Naive B cell (primary cell): ENCODE measurements at places on chromosomes 3 and 15. TPM values are rescaled to one million over a fixed set of nuclear protein-coding genes. Genes with fewer than 3 reads are reported as not detected.
A peak's percentile ranks its signal among the peaks of the same experiment; 100 is the strongest.

DNA sequence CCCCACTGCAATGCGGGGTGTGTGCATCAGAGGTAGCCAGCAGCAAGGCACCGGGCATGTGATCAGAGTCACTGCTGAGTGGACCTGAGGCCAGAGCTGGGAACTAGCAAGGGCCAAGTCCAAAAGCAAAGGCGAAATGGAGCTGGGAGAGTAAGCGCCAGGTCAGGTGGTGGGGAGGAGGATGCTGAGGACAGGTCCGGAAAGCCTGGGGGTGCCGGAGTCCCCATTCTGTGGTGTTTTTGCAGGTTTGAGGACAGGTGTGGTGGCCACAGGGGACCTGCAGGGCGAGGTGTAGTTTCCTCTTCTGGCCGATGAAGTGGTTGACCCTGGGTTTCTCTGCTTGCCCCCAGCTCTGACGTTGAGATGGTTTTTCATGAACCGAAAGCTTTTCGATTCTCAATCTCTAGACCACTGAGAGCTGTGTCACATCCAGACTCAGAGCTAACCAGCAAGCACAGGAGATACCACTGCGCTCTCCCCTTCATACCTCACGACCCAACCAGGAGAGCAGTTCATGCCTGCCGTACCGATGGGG is 35.0 kb upstream of the HES1 start:
- H3K4me3 ChIP-seq = peak overlapping the region; percentile 67
- peak overlapping the region; percentile 99 for H3K27ac ChIP-seq
- peak; percentile 55 for DNase-seq
- H3K36me3 ChIP-seq = no peaks in the 10 kb centered on the region

DNA sequence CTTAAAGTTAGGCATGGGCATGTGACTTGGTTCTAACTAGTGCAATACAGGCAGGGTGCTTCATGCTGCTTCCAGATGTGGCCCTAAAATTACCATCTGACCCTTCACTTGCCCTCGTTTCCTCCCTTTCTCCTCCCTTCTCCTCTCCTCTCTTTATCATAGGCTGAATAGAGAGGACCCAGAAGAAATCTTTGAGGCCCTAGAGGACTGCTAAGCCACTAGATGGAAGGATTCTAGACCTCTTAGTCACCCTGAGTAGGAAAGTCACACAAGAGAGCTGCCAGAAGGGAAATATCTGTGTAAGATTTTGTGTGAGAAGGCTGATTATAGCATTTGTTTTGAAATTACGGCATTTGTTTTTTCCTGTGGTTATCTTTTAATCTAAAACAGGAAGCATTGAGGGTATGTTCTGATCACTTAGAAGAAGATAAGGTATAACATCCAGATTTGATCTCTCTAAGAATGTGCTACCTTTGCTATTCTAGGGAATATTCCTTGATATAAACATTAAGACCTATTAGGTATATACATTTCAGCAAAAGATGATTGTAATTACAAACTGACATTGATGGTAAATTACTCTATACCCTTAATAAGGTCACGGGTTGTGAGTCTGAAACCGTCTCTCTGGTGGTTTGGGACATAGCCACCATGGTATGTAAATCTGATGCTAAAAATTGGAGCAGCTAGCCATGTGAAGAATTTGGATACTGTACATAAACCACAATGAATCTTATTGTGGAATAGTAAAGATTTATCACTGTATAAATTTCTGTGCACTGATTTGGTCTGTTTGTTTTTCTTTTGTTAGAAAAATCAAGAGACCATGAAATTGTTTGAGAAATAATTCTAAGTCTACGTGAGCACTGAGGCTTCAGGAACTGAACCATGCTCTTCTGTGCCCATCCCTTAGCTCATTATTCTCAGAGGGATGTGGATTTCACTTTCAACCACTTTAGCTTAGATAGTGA is 84.1 kb downstream of the TP63 start:
- no peaks in the 10 kb centered on the region for H3K4me1 ChIP-seq
- DNase-seq = no peak
- no peak overlapping the region for H3K27ac ChIP-seq
- H3K27me3 ChIP-seq = no peaks in the 10 kb centered on the region
- H3K36me3 ChIP-seq = no peaks in the 10 kb centered on the region
- no peak overlapping the region for H3K4me3 ChIP-seq

DNA sequence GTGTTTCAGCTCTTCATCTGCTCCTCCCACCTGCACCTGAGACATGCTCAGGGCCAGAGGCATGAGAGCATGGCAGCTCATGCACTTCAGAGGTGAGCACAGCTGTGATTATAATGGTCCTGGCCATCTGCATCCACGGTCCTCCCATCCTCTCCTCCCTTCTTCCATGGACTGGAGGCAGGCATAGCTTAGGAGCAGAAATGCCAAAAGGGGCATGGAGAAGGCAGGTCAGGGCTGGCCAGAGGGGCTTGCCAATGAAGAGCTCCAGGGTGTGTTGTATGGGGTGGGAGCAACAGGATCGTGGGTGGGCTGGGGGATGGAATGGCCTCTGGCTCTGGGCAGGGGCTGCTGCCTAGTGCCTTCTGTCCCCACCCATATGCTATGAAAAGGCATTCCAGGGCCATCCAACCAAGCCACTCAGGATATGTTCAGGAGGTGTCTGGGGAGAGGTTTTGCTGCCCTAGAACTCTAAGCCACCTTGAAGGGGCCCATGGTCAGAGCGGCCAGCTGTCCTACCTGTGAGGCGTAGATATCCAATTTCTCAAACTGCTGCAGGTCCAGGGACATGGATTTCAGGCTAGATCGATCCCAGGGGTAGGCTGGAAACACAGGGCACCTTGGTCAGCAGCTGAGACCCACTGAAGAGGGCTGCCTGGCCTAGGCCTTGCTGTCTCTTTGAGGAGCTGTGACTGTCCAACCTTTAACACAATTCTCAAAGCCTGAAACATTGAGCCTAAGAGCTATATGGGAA is 26.1 kb downstream of the KY start:
- DNase-seq = no peak
- peaks cover 4% of the 10 kb centered on the region for H3K27me3 ChIP-seq
- H3K36me3 ChIP-seq = no peaks in the 10 kb centered on the region
- H3K4me1 ChIP-seq = no peaks in the 10 kb centered on the region

DNA sequence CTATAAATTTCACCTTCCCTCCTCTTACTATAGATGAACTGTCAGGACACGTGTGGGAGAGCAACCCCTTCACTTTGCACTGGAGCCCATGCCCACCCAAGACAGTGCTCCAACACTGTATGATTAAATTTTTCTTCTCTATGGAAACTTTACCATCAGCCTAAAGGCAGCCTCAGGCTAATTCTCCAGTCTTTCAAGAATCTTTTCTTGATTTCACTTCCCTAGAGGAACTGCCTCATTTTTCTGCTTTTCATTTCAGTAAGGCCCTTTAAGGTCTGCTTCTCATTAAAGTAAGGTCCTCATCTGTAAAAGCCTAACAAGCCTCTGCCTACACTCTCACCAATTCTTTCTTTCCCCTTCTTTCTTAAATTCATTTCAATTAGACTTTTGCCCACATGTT is 137.3 kb downstream of the KCNMB2 start:
- no peak overlapping the region for H3K27ac ChIP-seq
- DNase-seq = no peak
- no peaks in the 10 kb centered on the region for H3K4me1 ChIP-seq
- H3K36me3 ChIP-seq = no peaks in the 10 kb centered on the region

DNA sequence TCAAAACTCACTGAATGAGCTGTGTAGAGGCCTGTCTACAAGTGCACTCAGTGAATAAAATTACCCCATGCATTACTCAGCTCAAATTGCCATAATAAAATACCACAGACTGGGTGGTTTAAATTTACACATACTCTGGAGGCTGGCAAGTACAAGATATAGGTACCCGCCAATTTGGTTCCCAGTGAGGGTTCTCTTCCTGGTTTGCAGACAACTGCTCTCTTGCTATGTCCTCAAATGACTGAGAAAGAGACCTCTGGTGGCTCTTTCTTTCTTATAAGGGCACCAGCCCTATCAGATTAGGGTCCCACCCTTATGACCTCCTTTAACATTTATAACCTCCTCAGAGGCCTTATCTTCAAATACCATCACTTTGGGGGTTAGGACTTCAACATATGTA is 237.0 kb downstream of the CPNE4 start:
- no peaks in the 10 kb centered on the region for H3K36me3 ChIP-seq
- H3K4me1 ChIP-seq = peaks cover 2% of the 10 kb centered on the region
- peaks cover 28% of the 10 kb centered on the region for H3K27me3 ChIP-seq
- H3K4me3 ChIP-seq = no peak overlapping the region
- H3K27ac ChIP-seq = no peak overlapping the region
- no peak for DNase-seq

- H3K27me3 ChIP-seq = no peaks in the 10 kb centered on the region
- no peaks in the 10 kb centered on the region for H3K4me1 ChIP-seq
- no peak overlapping the region for H3K4me3 ChIP-seq
- DNase-seq = no peak
Observed at GRCh38 chr3:117255736-117256135, 546.2 kb downstream of the TUSC7 start.

DNA sequence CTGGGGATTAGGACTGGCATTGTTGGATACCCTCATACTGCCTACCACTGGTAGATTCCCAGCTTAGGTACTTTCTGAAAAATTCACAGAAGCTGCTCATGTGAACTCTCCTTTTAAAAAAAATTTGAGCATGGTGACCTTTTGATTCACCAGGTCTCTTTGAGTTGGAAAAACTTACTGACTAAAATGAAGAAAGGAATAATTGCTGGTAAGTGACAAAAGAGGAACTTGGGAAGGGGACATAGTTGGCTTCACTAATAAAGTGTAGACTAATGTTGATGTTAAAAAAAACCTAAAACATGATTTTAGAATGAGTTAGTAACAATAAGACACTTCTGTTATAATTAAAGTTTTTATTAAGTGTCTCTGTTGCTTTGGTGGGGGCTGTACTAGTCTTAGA is 8.6 kb downstream of the VPS8 start:
- no peak overlapping the region for H3K27ac ChIP-seq
- H3K27me3 ChIP-seq = no peaks in the 10 kb centered on the region
- DNase-seq = no peak

GRCh38 chr3:197006860-197007259 is 22.8 kb downstream of the MELTF start:
- H3K27ac ChIP-seq = no peak overlapping the region
- peaks cover 14% of the 10 kb centered on the region for H3K27me3 ChIP-seq
- peaks cover 7% of the 10 kb centered on the region for H3K4me1 ChIP-seq
- H3K36me3 ChIP-seq = no peaks in the 10 kb centered on the region
- no peak for DNase-seq

- no peak for DNase-seq
- H3K27me3 ChIP-seq = peaks cover 6% of the 10 kb centered on the region
- H3K36me3 ChIP-seq = no peaks in the 10 kb centered on the region
- no peak overlapping the region for H3K27ac ChIP-seq
- H3K4me1 ChIP-seq = no peaks in the 10 kb centered on the region
- H3K4me3 ChIP-seq = no peak overlapping the region
Observed at GRCh38 chr15:49810720-49811119, 189.9 kb downstream of the DTWD1 start.

- DNase-seq = no peak
- H3K27ac ChIP-seq = no peak overlapping the region
- H3K27me3 ChIP-seq = no peaks in the 10 kb centered on the region
- peaks cover 3% of the 10 kb centered on the region for H3K36me3 ChIP-seq
- H3K4me3 ChIP-seq = no peak overlapping the region
Observed at GRCh38 chr3:34387826-34388564, 589.6 kb downstream of the PDCD6IP start.

- DNase-seq = peak; percentile 87
- no peaks in the 10 kb centered on the region for H3K27me3 ChIP-seq
- peaks cover 38% of the 10 kb centered on the region for H3K4me1 ChIP-seq
- H3K27ac ChIP-seq = peak within 1 kb of the TSS; percentile 97
- peaks cover 5% of the 10 kb centered on the region for H3K36me3 ChIP-seq
Observed at GRCh38 chr3:194486540-194487288, at the start of gene ATP13A3. ATP13A3 (minus strand) TSS chr3:194487002; CDS start chr3:194462190, 24,812 bp downstream.

GRCh38 chr3:40869013-40869412 is 330.3 kb upstream of the CTNNB1 start:
- H3K4me3 ChIP-seq = no peak overlapping the region
- no peaks in the 10 kb centered on the region for H3K36me3 ChIP-seq
- no peak for DNase-seq
- H3K27me3 ChIP-seq = no peaks in the 10 kb centered on the region

GRCh38 chr3:56042326-56042951 is 425.8 kb downstream of the ERC2 start:
- peaks cover 8% of the 10 kb centered on the region for H3K27me3 ChIP-seq
- no peak overlapping the region for H3K4me3 ChIP-seq
- no peaks in the 10 kb centered on the region for H3K4me1 ChIP-seq
- DNase-seq = no peak

- DNase-seq = no peak
- peak overlapping the region; percentile 97 for H3K4me3 ChIP-seq
- peaks cover 43% of the 10 kb centered on the region for H3K4me1 ChIP-seq
- peak overlapping the region; percentile 90 for H3K27ac ChIP-seq
Observed at GRCh38 chr15:88623061-88623460, 1.9 kb downstream of the AEN start.

GRCh38 chr3:60277361-60277800 is 973.9 kb downstream of the FHIT start:
- H3K4me3 ChIP-seq = no peak overlapping the region
- DNase-seq = no peak
- H3K36me3 ChIP-seq = no peaks in the 10 kb centered on the region

- H3K27me3 ChIP-seq = peaks cover 64% of the 10 kb centered on the region
- no peaks in the 10 kb centered on the region for H3K36me3 ChIP-seq
- DNase-seq = no peak
- H3K4me3 ChIP-seq = peak overlapping the region; percentile 45
- peaks cover 6% of the 10 kb centered on the region for H3K4me1 ChIP-seq
Observed at GRCh38 chr15:70852501-70853317, 1.2 kb downstream of the LARP6 start.

DNA sequence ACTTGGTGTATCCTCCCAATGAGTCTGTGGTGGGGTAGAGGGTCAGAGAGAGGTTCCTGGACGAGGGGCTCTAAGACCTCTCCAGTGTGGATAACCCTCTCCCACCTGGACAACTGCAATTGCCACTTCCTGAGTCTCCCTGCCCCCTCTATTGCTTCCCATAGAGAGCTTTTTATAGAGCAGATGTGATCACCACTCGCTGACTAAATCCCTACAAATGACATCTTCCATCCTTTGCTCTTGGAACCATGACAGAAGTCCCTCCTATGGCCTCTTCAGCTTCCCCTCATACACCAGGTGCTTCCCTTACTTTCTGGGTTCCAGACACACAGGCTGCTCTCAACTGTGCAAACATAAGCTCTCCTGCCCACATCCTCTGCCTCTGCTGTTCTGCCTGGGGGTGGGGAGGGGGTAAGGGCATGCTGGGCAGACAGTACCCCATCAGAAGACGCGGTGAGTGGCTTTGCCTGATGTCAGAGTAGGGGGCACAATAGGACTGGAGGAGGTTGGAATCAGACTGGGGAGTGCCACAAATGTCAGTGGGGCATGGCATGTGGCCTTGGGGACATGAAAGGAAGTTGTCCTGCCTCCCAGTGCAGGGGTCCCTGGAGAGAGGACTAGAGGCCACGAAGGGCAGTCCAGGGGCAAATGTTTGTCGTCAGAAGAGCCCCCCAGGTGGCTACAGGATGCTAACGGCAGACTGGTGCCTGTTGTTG is 15.2 kb downstream of the ITIH3 start:
- no peak for DNase-seq
- no peak overlapping the region for H3K4me3 ChIP-seq
- no peaks in the 10 kb centered on the region for H3K27me3 ChIP-seq
- H3K36me3 ChIP-seq = no peaks in the 10 kb centered on the region
- H3K27ac ChIP-seq = no peak overlapping the region

- no peak overlapping the region for H3K27ac ChIP-seq
- peaks cover 17% of the 10 kb centered on the region for H3K4me1 ChIP-seq
- no peaks in the 10 kb centered on the region for H3K36me3 ChIP-seq
- H3K27me3 ChIP-seq = peaks cover 8% of the 10 kb centered on the region
Observed at GRCh38 chr15:101446518-101447167, 42.9 kb downstream of the PCSK6 start.

The DZIP1L gene
- polyA plus RNA-seq = not detected

The ITGB5 gene
- 0.77 TPM for polyA plus RNA-seq

The KBTBD8 gene
- polyA plus RNA-seq = 21.0 TPM

The SH2D7 gene
- polyA plus RNA-seq = not detected

The ADAMTS7 gene
- polyA plus RNA-seq = not detected

The ACY1 gene
- polyA plus RNA-seq = 19.1 TPM
